ENCODE measurements at places on chromosomes 6 and 20. TPM values are rescaled to one million over a fixed set of nuclear protein-coding genes. Genes with fewer than 3 reads are reported as not detected.

DNA sequence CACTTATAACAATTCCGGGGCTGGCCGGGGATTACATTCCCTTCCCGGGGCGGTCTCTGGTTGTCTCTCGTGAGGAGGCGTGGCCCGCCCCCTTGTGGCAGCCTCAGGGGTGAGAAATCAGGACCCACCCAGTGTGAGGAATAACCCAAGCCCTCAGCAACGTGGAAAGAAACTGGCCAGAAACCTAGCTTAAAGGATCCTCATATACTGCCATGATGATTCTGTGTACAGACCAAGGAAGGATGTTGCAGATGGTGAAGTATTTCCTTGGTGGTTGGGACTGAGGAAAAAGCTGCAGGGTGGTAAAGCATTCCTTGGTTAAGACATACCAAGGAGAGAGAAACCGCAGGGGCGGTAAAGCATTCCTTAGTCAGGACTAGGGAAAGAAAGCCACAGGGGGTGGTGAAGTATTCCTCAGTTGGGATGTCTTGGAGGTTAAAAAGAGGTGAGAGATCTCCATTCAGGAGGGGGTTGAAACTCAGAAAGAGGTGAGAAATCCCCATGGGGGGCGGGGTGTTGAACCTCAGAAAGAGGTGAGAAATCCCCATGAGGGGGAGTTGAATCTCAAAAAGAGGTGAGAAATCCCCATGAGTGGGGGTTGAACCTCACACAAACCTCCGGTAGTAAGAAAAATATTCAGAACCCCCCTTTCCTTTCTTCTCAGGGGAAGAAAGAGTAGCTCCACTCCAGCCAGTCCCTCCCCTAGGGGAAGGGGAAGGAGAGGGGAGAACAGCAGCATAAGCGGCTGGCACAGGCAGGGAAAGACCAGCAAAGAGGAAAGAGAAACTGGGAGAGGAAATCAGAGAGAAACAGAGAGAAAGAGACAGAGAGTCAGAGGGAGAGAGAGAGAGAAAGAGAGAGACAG lies 238.1 kb downstream of the RNGTT start:
- DNase-seq, result peak; percentile 64
- H3K4me3 ChIP-seq, result peak overlapping the region; percentile 13
- H3K36me3 ChIP-seq, result peaks cover 11% of the 10 kb centered on the region

DNA sequence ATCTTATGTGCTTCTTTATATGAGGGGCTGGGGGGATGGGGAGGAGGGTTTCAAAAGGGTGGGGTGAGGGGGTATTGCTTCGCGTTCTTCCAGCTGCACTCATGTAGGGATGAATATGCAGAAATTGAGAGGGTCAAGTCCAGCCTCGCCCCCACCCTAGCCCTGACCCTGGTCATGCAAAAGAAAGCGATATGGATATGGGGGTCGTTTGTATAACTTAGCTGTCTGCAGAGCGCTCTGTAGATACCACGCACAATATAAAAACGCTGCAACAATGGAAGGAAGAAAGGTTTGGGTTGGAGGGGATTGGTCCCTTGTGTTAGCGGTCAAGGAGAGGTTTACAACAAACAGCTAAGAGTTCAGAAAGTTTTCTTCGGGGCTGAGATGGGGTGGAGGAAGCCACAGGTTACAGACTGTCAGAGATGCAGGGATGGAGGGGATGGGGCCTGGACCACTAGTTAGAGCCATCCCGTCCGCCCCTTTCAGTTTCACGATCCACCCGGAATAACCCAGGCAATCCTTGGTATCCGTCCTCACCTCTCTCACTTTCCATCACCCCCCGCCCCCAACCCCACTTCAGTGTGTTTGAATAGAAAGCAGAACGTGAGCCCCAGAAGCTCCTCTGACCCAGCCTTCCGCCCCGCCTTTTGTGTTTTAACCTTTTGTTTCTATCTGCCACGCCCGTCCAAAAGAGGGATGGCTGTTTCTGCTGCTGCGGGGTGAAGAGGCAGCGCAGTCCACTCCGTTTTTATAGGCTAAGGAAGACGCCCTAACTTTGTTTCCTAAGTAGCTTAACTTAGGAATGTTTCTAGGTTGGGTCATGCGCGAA lies 73.5 kb downstream of the SOX4 start:
- no peaks in the 10 kb centered on the region for H3K36me3 ChIP-seq
- peaks cover 68% of the 10 kb centered on the region for H3K27me3 ChIP-seq
- peaks cover 27% of the 10 kb centered on the region for H3K4me1 ChIP-seq

GRCh38 chr6:166928644-166929541 lies 27.5 kb downstream of the RNASET2 start:
- DNase-seq, result no peak
- H3K4me1 ChIP-seq, result peaks cover 23% of the 10 kb centered on the region
- H3K4me3 ChIP-seq, result no peak overlapping the region
- no peaks in the 10 kb centered on the region for H3K27me3 ChIP-seq

DNA sequence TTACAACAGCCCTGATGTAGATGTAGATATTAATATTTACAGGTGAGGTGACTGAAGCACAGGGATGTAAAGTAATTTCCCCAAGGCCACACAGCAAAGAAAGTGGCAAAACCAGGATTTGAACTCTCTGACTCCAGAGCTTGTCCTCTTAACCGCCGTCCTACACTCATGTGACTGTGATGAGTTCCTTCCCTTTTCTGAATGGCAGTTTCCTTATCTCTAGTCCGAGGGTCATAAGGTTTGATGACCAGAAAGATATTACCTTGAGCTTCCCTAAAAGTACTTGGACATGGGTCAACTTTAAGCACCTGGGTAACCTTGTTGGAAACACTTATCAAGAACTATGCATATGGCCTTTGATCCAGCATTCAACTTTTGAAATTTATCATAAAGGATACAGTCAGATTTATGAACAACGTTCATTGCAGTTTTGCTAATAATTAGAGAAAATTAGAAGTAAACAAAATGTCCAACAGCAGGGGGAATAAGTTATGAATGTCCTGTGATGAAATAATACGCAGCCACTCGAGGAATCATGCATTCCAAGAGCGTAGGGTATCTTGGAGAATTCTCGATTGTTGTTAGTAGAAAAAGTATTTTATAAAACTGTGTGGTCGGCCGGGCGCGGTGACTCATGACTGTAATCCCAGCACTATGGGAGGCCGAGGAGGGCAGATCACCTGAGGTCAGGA lies 2.3 kb upstream of the TLDC2 start:
- H3K36me3 ChIP-seq, result no peaks in the 10 kb centered on the region
- H3K27ac ChIP-seq, result no peak overlapping the region
- no peaks in the 10 kb centered on the region for H3K4me1 ChIP-seq
- H3K4me3 ChIP-seq, result no peak overlapping the region
- H3K27me3 ChIP-seq, result no peaks in the 10 kb centered on the region
- no peak for DNase-seq

The CITED2 gene
- 22.9 TPM for total RNA-seq

The TMEM170B gene
- 0.57 TPM for total RNA-seq

The RAET1L gene
- total RNA-seq, result not detected

The CRIP3 gene
- 2.9 TPM for total RNA-seq

The MYL9 gene
- total RNA-seq, result not detected

Measured in activated naive CD4-positive, alpha-beta T cell treated with anti-CD3 and anti-CD28 coated beads for 36 hours (primary cell).